ENCODE measurements at places on chromosomes 5 and 9.

- DNase-seq: no peak
Measured at GRCh38 chr5:174618589-174618988, 105.8 kb upstream of the MSX2 start.

DNA sequence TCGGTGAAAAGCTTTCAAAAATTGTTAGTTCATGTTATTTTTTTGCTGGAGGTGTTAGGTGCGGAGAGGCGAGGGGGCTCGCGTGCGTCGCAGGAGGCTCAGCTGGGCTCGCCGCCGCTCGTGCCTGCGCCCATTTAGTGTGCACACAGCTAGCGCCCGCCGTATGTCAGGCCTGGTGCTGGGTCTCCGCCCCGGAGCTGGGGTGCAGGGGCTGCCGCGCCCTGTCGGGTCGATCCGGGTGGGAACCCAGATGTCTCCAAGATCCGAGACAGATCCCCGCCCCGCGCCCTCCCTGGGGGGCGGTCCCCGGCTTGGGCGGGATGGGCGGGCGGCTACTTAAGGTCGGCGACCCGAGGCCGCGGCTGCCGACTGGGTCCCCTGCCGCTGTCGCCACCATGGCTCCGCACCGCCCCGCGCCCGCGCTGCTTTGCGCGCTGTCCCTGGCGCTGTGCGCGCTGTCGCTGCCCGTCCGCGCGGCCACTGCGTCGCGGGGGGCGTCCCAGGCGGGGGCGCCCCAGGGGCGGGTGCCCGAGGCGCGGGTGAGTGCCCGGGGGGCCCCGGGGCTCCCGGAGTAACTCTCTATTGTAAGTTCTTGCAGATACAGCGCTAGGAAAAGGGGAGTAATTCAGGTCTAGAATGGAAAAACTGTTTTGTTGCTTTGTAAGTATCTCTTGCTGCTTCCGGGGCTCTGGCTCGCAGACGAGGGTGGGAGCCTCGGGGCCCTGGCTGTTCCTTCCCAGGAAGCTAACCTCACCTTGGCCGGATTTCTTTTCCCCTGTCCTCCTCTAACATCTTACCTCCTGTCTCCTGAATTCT, 31.7 kb downstream of the GSN start:
- no peak for DNase-seq

- no peak for DNase-seq
Measured at GRCh38 chr5:174317256-174317894, 271.9 kb downstream of the NSG2 start.

DNA sequence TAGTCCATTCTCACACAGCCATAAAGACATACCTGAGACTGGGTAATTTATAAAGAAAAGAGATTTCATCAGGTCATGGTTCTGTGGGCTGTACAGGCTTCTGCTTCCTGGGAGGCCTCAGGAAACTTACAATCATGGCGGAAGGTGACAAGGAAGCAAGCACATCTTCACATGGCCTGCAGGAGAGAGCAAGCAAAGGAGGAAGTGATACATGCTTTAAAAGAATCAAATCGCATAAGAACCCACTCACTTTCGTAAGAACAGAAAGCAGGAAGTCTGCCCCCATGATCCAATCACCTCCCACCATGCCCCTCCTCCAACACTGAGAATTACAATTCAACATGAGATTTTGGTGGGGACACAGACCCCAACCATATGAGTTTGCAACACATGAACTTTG, 5.1 kb upstream of the FBXO38 start:
- no peak for DNase-seq

DNA sequence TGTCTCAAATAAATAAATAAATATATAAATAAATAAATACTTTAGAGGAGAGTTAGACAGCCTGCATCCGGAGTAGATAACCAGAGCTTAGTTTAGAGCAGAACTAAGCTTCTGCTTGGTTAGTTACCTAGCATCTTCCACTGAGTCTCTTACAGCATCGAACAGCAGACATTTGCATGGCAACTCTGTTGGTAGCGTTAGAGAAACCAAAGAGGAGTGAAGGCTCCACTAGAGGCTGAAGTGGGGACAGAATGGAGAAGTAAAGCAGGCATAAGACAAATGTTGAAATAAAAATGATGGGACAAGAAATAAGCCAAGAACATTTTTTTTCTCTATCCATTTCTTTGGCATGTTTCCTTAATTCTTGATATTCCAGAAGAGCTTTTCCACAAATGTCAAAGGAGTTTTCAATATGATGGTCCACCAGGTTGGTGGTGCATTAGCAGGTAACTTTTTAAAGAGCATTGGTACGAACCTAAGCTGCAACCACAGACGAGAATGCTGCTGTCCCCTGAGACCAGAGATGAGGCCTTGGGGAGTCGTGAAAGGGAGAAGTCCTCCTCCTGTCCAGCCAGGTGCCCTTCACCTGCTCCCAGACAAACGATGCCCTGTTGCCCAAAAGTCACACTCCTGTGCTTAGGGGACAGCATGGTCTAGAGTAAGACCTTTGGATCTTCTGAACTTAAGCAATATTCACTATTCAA, 438.3 kb downstream of the DIRAS2 start:
- no peak for DNase-seq

- no peak for DNase-seq
Measured at GRCh38 chr9:131697908-131698617, 41.8 kb downstream of the RAPGEF1 start.

GRCh38 chr9:38127271-38127839, 58.3 kb upstream of the SHB start:
- DNase-seq: no peak

DNA sequence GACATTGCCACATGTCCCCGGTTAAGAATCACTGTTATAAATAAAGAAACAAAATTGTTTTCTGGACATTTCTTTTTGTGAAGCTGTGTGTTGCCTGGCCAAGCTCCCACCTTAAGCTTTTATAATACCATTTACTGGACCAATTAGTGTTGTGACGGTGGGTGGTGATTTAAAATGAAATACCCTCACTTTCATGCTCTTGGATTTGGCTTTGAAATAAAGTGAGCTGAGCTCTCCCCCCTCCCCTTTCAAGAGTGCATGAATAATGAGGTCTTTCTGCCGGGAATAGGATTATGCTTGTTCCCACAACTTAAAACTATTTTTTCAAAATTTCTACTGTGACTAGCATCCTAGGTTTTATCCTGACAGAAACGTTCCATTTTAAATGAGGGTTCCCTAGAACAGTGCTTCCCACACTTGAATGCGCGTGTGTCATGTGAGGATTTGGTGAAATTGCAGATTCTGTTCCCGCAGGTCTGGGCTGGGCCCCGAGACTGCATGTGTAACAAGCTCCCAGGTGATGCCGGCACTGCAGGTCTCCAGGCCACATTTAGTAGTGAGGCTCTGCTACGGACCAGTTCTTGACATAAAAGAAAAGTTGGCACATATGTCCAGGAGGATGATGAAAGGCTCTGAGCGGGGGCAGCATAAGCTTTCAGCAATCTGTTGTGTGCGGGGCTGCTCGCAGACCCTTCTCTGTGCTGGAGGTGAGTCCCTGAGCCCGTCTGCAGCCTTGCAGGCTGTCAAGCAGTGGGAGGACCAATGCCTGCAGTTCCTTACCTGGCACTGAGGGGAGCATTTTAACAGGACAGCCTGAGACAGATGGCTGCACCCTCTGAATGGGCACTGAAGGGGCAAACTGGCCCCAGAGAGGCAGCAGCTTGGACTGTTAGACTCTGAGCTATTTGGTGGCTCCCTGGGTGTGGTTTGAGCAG, 24.4 kb downstream of the IQGAP2 start:
- no peak for DNase-seq

GRCh38 chr5:172638209-172638768, 2.8 kb upstream of the NEURL1B start:
- DNase-seq: no peak

DNA sequence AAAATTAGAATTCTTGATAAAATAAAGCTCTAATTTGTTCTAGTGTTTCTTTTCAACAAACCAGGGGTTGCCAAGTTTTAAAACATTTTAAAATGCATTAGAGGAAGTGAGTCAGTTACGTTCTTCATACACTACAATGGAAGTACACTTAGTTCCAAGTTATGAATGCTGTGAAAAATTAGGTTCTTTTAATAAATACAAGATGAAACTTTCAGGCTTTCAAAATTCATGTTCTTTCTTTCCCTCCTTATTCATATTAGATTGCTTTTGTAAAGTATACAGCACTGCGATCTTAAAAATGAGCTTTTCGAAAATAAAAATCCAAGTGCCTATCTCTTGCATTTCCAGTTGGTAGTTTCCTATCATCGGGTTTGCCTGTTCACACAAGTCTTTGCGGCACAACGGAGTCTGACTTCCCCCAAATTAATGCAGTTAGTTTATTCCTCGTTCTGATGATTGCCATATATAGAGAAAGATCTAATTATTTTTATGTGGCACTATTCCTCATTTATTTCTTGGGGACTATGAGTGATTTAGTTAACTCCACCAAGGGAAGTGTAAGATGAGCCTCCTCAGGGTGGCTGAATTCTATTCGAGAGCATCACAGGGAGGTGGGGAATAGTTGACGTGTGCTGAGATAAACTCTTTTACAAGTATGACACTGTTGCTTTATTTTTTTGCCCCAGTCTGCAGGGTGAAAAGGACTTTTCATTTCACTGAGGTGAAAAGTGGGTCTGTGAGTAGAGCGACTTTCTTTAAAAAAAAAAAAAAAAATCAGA, 238.2 kb downstream of the CD180 start:
- no peak for DNase-seq

GRCh38 chr5:123785162-123786071, 273.4 kb downstream of the CSNK1G3 start:
- no peak for DNase-seq

- DNase-seq: no peak
Measured at GRCh38 chr5:157563373-157563928, 12.1 kb downstream of the ADAM19 start.

GRCh38 chr9:75161116-75161857, 73.0 kb downstream of the OSTF1 start:
- DNase-seq: no peak

DNA sequence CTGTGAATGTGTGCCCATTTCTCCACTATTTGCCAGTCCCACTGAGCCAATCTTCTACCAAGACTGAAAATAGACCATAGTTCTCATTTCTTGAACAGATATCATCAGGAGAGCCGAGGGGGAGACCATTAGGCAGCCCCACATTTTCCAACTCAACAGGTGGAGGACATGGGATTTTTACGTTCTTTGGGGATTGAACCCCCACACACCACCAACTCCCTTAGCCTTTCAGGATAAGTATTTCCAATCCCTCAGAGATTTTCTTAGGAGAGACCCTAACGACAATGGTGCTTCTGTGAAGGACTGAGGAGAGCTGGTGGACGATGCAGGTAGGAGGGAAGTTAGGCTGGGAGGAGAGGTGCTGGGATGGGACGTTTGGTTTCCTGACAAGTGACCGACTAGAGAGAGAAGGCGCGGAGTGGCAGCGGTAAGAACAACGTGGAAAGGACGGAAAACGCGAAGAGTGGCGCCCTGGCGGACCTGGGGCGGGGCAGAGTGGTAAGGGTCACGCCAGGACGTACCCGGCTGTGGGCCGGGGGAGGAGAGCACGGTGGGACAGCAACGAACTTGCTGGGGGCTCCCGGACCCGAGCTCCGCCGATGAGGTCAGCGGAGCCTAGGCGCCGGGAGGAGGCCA, 681 bp upstream of the CHSY3 start:
- DNase-seq: no peak

DNA sequence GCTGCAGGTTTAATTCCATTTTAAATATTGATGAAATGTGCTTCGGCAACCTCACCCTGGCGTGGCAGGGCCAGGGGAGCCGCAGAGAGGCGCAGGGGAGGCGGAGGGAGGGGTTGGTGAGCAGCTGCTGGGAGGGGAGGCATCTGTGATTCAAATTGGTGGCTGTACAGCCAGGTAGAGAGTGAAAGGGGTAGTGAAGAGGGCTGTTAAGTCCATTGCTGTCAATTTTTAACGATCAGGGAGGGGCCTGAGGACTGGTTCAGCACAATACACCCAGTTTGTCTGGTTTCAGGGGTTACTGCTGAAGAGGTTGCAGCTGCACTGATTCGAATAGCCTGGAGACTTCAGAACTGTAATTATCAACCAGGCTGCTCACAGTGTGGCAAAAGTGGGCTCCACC, 31.3 kb downstream of the LHX6 start:
- no peak for DNase-seq

GRCh38 chr9:123355761-123356431, at the start of gene CRB2:
Gene CRB2 (plus strand): TSS chr9:123356197. CDS start chr9:123356261, 64 bp downstream.
- DNase-seq: no peak

- no peak for DNase-seq
Measured at GRCh38 chr5:10867389-10868303, 106.6 kb upstream of the DAP start.

DNA sequence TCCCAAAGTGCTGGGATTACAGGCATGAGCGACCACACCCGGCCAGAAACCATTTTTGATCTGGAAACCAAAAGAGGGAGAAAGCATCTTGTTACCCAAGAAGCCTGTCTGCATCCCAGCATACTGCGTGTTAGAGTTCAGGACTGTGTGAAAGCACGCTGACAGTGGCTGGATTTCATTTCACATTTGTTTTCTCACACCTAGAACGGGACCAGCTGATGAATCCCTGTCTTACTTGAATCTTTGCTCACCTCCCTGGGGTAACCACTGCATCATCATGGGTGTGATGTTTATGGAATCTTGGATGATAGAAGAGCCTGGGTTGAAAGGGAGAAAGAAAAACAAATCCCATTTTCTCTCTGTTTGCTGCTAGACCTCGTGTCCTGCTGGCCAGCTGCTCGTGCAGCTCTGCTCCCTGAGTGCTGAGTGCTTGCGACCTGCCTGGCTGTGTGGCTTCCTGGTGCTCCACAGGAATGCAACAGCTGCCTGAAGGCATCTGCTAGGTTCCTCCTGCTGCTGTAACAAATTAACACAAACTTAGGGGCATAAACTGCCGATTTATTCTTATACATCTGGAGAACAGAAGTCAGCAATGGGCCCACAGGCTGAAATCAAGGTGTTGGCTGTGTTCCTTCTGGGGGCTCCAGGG, 378.3 kb upstream of the DAP start:
- DNase-seq: no peak

- no peak for DNase-seq
Measured at GRCh38 chr5:159510282-159510681, 180.0 kb upstream of the IL12B start.

GRCh38 chr5:160029004-160029403, 20.1 kb downstream of the TTC1 start:
- DNase-seq: no peak

DNA sequence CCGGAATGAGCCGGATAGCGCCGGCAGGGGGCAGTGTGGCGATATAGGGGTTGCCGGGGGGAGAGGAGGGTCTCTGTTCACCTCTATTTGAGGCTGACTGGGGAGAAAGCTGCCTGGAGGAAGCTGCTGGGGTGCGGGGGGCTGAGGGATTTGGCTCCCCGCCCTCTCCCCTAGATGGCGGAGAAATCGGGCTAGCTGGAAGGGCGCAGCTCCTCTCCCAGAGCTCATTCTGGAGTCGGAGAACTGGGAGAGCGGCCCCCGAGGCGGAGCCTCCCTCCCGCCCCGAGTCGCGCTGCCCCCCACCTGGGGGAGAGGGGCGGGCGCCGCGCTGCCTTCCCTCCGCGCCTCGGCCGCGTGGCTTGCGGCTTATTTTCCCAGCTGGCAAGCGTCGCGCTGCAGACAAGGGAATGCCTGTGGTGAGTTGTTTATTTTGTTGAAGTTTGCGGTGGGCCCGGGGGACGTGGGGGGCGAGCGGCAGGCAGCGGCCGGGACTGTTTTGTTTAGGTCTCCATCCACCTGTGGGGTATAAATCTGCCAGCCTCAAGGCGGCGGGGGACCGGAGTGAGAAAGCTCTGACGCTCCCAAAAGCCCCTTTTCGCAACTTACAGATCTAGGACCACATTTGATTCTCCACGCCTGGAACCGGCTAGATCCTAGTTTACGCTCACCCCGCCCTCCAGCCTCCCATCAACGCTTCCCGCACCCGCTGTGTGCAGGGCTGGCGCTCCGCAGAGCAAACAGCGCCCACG, 4.1 kb upstream of the RGMB start:
- DNase-seq: no peak

GRCh38 chr5:113271745-113272454, 162.9 kb downstream of the TSSK1B start:
- DNase-seq: no peak
